ENCODE measurements at places on chromosomes 7 and 10. TPM values are rescaled to one million over a fixed set of nuclear protein-coding genes. Genes with fewer than 3 reads are reported as not detected.

The CFAP70 gene
- 4.7 TPM for total RNA-seq

The TMEM139 gene
- total RNA-seq, result 2.2 TPM

The ZNF804B gene
- total RNA-seq, result 5.5 TPM

The INSIG1 gene
- 136 TPM for total RNA-seq

The GRID1 gene
- 7.6 TPM for total RNA-seq

The WNT16 gene
- total RNA-seq, result 5.0 TPM

The MET gene
- 27.8 TPM for total RNA-seq

The SHTN1 gene
- 17.0 TPM for total RNA-seq

The FGFBP3 gene
- total RNA-seq, result 9.5 TPM

The ANKRD30A gene
- total RNA-seq, result not detected

The VAX1 gene
- not detected for total RNA-seq

The RET gene
- 49.9 TPM for total RNA-seq

The AOC1 gene
- 0.20 TPM for total RNA-seq

The TPST1 gene
- 77.4 TPM for total RNA-seq

The NPSR1 gene
- 0.59 TPM for total RNA-seq

The IQUB gene
- 7.8 TPM for total RNA-seq

Data from spinal cord (tissue), 10 donors.